Mesothelial cell of epicardium (in vitro differentiated cells): ENCODE measurements at places on chromosomes 5 and 9. TPM values are rescaled to one million over a fixed set of nuclear protein-coding genes. Genes with fewer than 3 reads are reported as not detected.

DNA sequence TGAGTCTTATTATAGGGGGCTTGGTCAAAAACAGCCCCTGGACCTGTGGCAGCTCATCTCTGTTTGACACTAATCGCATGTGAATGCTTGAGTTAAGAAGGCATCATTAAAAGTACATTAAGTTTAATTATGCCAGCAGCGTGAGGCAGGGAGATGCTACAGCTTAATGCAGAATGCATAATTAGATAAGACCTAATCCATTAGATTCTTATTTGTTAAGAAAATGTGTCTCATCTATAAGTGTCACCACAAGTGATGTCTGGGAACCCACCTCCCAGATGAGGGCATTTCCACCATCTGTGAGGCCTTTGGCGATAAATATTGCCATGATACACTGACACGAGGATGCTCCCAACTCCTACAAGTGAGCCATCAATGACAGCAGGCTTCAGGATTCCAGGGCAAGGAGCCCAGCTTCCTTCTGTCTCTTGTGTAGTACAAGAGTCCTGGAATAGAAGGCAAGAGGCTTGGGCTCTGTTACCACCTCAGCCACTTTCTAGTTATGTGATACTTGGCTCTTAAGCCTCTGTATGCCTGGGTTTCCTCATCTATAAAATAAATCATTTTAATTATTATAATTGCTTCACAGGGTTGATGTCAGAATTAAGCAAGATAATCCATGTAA is 202.7 kb downstream of the FAM114A2 start:
- DNase-seq: no peak

DNA sequence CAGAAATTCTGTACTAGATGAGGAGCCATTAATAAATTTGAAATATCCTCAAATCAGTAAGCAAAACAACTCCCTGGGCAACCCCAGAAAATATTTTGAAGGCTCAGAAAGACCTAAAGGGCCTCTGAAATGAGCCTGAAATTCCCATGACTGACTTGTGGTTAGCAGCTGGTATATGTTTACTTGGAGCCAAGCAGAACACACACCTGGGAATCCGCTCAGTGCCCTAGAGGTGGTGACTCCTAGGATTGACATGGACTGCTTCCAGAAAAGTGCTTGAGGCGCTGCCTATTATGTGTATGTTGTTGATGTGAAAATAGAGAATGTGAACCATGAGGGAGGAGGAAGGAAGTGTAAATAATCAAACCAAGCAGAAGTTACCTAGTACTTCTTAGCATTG is 14.7 kb downstream of the RFK start:
- no peak for DNase-seq

- DNase-seq: no peak
Measured at GRCh38 chr9:23638837-23639426, 187.1 kb downstream of the ELAVL2 start.

DNA sequence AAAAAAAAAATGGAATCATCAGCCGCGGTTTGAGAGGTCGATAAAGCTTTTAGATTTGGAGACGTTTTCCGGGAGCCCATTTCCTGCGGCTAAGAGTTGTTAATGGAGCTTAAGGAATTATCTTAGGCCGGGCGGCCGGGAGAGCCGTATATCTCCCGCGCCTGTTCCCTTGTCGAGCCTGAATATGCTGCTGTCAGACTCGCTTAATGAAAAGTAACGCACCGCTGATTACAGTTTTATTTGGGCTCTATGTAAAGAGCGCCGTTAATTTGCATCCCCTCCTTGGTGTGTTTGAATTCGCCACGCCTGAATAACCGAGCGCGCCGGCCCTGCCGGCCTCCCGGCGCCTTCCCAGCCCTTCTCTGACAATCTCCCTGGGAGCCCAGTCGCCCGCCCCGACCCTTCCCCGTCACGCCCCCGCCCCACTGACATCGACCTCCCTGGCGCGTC is 7.9 kb downstream of the IRX4 start:
- DNase-seq: no peak

- no peak for DNase-seq
Measured at GRCh38 chr5:72245951-72246532, 74.0 kb downstream of the MRPS27 start.

DNA sequence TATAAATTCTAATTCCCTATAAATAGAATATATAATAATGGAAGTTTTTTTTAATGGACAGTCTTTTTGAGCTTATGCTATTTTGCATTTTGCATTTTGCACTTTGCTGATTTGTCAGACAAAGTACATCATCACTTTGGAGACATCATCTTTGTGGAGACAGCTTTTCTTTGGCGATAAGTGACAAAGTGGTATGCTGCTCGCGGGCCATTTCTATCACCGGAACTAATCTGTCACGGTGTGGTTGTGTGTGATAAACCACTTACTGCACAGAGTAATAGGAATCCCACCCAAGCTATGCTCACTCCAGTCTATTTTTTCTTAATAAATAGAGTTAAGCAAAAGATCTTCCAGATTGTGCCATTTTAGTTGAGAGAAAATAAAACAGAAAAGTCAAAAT is 133.1 kb downstream of the MACIR start:
- DNase-seq: no peak

DNA sequence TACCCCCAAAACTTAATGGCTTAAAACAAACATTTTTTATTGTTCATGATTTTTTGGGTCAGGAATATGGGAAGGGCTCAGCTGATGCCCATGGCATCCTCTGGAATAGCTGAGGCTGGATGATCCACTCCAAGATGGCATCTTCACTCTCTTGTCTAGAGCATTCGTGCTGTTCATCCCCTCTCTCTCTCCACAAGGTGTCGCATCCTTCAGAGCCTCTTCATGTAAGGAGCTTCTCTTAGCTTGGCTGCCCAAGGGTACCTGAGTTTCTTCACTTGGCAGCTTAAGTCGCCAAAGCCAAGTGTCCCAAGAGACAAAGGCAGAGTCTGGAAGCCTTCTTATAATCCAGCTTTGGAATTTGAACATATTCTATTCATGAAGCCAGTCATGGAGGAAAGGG is 294.7 kb downstream of the CHSY3 start:
- no peak for DNase-seq

DNA sequence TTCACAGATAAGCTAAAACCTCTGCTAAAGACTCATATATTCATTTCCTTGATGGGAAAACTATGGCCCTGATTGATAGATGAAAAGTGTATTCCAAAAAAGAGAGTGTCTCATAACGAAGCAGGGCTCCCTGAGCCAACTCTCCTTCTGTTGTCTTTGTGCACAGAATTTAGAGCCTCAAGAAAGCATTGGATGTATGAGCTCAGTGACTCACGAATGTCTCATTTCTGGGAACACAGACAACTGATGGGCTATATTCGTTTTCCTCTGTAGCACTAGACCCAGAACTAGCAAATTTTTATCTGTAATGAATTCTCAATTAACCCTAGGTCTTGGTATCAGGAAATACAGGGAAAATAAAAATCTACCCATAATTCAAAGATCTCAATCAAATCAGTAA is 88.4 kb downstream of the LMNB1 start:
- DNase-seq: no peak

- DNase-seq: no peak
Measured at GRCh38 chr9:104269996-104270963, 176.2 kb downstream of the SMC2 start.

- no peak for DNase-seq
Measured at GRCh38 chr9:69180670-69181069, 6.6 kb downstream of the TJP2 start.

DNA sequence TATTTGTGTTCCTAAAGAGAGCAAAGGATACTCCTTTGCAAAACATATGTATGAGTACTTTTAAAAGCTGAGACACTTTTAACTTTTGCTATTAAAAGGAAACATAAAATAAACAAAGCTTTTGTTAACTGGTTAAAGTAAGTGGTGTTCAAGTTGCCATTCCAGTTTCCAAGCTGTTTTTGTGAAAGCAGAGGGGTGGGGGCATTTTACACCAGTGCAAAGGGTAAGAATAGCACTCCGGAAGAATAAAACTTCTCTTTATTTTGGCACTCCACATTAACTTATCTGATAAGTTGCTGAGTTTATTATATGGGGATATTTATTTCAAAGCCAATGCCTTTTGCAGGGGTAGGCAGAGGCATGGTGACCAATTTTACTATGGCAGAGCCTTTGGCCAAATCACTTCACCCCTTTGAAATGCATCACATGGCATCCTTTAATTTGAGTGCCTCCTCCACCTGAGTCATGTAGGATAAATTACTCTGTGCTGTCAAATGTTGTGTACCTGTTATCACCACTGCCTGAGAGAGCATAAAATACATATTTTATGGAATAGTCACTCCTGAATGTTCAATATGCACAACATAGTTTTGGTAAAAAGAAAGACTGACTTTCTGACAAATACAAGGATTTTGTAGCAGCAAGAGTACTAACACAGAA is 62.9 kb downstream of the MLLT3 start:
- no peak for DNase-seq

- DNase-seq: no peak
Measured at GRCh38 chr5:68465133-68465532, 249.6 kb downstream of the PIK3R1 start.

DNA sequence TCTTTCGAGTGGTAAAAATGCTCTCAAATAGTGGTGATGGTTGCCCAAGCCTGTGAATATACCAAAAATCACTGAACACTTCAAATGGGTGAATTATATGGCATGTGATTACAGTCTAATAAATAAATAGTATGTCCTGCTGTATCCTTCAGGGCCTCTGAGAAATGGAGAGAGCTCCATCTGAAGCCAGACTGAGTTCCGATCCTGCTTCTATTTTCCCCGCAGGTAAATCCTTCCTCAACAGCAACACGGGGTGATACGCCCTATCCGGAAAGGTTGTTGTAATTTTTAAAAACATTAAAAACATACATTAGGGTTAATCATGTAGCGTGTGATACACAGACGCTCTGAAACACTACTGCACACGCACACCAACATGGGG is 695 bp upstream of the SNAPC3 start:
- no peak for DNase-seq

- no peak for DNase-seq
Measured at GRCh38 chr5:14732991-14733390, 68.5 kb downstream of the OTULIN start.

- no peak for DNase-seq
Measured at GRCh38 chr5:16773991-16774390, 157.2 kb upstream of the RETREG1 start.

DNA sequence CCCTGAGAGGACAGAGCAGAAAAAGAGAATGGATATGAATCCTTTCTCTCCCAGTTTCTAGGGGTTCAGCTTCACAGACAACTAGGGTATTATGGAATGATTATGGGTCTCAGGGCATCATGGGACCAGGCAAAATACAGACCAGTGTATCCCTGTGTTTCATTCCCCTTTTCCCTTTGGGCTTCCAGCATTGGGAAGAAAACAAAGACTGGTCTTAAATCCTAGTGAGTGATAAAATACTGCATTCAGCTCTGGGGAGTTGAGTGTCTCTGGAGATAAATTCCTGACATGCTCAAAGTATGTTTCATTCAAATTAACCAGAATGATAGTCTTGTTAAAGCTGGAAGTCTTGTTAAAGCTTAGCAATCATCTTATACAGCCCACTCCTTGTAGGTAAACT is 2.4 kb upstream of the POU4F3 start:
- no peak for DNase-seq

DNA sequence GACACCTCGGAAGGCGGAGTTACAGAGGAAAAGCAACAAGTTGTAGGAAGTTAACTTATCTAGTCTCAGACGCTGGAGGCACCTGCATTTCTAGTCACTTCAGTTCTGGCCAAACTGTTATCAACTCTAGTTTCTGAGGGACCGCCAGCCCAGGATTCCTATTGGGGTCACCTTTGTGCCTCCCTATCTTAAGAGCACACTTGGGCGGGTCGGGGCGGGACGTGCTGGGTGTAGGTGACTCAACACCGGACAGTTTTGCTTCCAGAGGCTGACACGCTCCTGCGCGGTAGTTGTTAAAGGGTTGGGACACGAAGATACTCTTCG is 679 bp upstream of the KDM4C start:
- DNase-seq: no peak

GRCh38 chr5:179008667-179009066 is 13.5 kb upstream of the GRM6 start:
- no peak for DNase-seq

Gene IL3
- total RNA-seq: not detected in 3 replicates

Gene NUDT12
- total RNA-seq: 12.2 to 14.1 TPM (median 12.7 TPM) in 3 replicates

Gene FAXDC2
- 30.6 to 33.9 TPM (median 33.8 TPM) in 3 replicates for total RNA-seq

Gene DNAI1
- total RNA-seq: not detected in 3 replicates

Gene LYRM7
- 5.4 to 8.6 TPM (median 6.3 TPM) in 3 replicates for total RNA-seq

Gene LECT2
- total RNA-seq: not detected in 3 replicates
